ENCODE measurements at places on chromosomes 3 and 15.

- no peak for DNase-seq
Measured at GRCh38 chr15:68620721-68621527, 42.1 kb downstream of the CORO2B start.

GRCh38 chr3:16449369-16449768 lies 64.1 kb downstream of the RFTN1 start:
- DNase-seq = no peak

DNA sequence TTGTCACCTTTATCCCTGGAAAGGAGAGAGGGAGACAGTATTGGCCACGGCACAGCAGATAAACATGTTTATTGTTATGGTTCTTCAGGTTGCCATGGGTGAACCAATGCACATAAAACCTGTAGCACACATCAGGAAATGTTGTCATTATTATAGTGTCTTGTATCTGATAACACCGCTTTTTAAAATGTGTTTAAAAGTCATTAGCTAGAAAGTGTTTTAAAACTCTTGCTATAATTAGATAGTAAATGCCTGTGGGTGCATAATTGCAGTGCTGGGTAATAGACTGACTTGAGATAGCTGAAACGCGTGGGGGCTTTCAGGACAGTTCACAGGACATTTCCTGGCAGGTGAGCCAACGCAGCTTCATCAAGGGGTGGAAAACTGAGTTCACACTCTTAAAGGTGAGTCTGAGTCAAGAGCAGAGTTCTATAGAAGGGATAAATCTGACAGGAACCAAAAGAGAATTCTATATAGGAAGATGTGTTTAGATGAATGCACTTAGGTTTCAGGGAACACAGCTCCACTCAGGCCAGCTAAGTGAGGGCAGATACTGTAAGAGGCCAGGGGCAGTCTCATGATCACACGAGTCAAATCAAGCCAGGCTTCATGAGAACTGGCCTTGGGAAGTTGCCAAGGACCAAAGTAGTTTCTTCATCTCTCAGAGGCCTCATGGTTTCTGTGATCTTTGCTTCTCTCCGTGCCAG lies 35.6 kb upstream of the PPP4R2 start:
- DNase-seq = no peak

GRCh38 chr3:155744626-155745324 lies at the start of gene PLCH1:
Gene PLCH1 (minus strand): TSS chr3:155745071. CDS start chr3:155704224, 40,847 bp downstream.
- peak; percentile 74 for DNase-seq

DNA sequence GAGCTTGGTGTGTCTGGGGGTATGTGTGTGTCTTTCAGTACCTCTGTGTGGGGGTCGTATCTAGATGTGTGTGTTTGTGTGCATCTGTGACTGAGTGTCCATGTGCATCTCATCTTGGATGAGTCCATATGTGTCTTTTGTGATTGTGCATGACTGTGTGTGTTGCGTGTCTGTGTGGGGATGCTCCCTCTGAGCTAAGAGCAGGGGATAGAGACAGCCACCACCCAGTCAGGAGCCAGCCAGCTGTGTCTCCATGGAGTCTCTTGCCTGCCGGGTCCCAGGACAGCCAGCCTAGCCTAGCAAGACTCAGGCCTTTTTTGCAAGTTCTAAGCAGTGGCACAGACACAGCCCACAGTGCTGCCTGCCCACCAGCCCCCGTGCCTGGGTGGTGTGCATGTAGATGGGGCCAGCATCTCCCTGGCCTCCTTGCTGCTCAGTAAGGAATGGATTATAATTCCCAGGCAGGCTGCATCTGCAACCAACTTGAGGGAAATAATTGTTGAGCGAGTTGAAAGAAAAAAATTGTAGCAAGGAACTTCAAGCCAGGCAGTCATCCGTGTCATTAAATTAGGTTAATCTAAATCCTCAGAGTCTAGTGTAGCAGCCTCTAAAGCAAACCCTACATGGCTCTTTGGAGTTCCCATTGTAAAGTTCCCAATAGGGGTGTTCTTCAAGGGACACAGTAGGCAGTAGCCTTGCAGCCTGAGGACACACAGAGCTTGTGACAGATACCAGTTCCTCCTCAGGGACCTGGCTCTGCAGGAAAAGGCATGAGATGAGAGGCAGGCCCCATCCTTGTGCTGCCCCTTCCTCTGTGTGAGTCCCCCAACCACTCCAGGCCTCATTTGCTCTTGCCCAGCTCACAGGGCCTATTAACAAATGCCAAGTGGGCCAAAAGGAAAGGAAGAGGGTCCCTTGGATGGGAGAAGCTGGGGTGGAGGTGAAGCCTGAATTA lies 35.9 kb upstream of the MRPS22 start:
- DNase-seq = no peak

GRCh38 chr3:169362301-169362700 lies 301.2 kb downstream of the MECOM start:
- no peak for DNase-seq

- DNase-seq = no peak
Measured at GRCh38 chr3:181956122-181956521, 244.4 kb downstream of the SOX2 start.

DNA sequence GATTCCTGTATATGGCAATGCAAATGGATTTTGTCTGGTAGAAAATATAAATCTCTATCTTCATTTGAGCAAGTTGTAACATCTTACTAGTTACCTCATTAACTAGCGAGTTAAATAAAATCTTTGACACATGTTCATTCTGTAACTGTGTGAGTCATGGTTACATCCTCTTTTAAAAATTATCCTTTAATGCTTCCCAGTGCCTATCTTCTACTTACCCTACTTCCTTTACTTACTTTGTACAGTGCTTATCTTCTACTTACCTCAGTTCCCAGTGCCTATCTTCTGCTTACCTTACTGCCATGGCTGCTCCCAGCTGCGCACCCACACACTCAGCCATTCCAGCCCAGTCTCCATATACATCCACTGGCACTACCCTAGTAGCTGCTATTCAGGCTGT lies 71.9 kb upstream of the GOLGA8B start:
- no peak for DNase-seq

DNA sequence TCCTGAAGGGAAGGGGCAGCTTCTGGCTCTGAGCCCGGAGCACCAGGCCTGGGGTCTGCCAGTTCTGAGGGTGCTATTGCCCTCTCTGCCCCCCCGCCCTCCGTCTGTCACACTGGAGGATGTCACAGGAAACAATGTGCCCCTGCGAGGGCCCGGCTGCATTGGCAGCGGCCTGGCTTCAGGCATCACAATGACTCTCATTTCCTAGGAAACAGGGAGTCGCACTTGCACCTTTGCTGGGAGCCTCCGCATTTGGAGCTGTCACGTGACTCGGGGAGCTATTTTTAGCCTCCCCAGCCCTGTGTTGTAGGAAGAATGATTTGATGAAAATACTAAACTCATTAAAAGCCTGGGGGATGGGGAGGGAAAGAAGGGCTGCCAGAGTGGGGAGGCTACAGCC lies 518.9 kb downstream of the SHQ1 start:
- no peak for DNase-seq

DNA sequence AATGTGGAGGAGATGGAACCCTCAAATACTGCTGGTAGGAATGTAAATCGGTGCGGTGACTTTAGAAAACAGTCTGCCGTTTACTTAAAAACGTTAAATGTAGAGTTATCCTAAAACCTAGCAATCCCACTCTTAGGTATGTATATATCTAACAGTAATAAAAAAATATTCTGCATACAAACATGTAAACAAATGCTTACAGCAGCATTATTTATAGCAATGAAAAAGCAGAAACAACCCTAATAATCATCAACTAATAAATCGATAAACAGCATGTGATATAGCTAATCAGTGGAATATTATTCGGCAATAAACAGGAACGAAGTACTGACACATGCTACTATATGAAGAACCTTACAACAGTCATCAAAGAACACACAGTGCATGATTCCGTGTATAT lies 144.7 kb downstream of the CNTN3 start:
- no peak for DNase-seq

GRCh38 chr15:39646425-39646824 lies 65.5 kb downstream of the THBS1 start:
- no peak for DNase-seq

Measured in activated naive CD4-positive, alpha-beta T cell treated with anti-CD3 and anti-CD28 coated beads for 36 hours (primary cell).